ENCODE measurements at places on chromosomes 11 and 22.

- DNase-seq, result no peak
Observed at GRCh38 chr11:124098141-124098540, 17.1 kb upstream of the VWA5A start.

DNA sequence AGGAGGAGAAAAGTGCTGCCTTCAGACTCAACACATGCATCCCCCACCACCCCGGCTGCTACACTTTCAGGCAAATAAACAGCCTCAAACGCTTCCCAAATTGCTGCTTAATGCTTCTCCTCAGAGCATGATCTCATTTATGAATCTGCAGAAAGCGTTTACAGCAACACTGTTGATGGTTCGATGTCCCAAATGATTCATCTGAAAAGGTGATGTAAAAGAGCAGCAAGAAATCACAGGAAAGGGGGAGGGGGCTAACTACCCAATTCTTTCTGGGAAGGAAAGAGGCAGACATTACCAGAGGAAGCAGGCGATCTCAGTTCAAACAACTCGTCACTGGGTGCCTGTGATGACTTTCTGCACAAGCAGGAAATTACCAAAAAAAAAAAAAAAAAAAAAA is 119.6 kb downstream of the TENM4 start:
- peak; percentile 26 for DNase-seq

- no peak for DNase-seq
Observed at GRCh38 chr22:26670459-26670858, 13.1 kb downstream of the MIAT start.

DNA sequence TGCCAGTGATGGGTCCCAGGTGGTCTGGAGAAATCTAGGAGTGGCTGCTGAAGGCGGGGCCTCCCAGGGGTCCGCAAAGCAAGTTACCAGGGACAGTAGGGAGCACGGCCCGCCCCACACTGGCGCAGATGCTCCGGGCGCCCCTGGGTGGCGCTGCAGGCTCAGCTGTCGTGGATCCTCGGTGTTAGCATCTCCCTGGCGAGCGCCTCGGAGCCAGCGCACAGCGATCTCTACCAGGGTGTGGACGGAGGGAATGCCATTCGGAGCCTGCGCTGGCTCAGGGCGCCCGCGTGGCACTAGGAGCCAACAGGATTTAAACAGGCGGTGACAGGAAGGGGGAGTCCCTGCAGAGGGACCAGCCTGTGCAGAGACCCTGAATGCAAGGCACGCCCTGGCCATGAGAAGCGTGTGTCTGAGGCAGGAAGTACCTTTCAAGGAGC is 20.2 kb downstream of the FADS3 start:
- peak; percentile 87 for DNase-seq

DNA sequence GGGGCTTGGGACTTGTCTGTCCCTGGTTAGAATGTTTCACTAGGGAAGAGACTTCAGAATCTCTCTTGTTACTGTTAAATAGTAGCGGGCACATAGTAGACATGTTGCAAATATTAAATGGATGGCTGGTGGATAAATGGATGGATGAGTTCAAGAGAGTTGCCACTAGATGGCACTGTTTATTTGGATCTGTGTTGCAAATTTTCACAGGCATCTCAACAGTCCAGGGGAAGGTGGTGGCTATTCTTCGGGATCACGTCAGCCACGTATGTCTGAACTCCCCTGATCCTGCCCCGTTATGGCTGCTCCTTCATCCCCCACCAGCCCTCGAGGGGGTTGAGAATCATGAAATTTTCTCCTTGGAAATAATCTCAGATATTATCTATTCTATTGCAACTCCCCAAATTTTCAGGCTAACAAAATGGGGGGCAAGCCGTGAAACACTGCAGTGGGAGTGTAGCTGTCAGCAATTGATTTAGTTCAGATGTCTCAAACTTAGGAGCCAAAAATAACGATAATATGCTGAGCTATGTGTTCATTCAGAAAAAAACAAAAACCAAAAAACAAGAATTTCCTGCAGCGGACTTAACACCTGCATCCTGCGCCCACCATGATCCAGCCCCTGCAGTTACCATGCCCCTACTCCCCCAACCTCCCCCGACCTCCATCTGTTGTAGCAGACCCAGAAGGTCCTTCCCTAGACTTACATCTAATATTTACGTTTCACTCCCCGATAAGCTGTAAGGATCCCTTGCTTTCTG is 29.1 kb upstream of the BIRC3 start:
- DNase-seq, result peak; percentile 87

DNA sequence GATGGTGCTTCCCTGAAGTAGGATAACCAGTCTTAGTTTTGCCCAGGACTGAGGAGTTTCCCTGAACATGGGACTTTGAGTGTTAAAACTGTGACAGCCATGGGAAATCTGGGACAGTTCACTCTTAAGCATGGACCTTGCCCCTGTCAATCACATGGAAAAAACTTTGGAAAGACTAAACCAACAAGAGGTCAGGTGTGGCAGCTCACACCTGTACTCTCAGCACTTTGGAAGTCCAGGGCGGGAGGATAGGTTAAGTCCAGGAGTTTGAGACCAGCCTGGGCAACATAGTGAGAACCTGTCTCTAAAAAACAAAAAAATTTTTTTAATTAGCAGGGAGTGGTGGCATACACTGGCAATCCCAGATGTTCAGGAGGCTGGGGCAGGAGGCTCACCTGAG is 3.3 kb upstream of the AMBRA1 start:
- no peak for DNase-seq

DNA sequence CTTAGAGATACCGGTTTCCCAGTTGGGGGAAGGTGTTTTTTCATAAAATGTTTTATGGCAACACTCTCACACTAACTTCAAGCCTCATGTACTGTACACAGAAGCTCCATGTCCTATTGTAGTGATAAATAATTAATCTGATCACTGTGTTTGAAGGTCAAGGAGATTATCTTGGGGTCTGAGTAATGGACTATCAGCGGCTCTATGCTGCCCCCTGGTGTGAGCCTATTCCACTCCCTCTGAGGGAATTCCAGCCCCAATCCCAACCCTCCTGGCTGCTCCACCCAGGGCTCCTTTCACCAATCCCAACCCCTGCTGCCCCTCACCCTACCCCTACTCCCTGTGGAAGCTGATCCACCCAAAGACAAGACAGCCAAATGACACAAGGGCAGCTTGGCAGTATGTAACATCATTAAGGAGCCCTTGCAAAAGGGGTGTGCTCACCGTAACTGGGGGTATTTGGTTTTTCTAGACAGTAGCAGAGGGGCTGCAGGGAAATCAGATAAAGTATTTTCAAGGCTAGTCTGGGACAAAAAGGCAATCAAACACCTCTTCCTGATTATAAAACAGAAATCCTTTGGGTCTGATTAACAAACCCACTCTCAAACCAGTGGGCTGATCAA is 22.3 kb downstream of the HPS4 start:
- peak; percentile 43 for DNase-seq

- DNase-seq, result peak; percentile 61
Observed at GRCh38 chr11:73478737-73479347, 102.6 kb downstream of the RELT start.

DNA sequence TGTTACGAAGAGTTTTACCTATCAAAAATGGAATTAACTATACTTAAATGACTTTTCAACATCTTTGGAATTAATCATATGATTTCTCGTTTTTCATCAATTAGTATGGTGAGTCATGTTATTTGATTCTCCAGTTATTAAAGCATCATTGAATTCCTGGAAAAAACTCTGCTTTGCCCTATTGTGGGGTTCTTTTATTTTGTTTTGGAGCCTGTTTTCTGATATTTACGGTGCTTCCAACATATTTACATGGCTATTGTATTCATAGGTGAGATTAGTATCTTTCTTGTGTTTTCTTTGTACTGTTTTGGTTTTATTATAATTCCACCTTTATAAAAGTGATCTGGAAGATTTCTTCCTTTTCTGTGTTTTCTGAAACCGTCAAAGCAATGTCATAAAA is 902.7 kb downstream of the TBC1D22A start:
- DNase-seq, result no peak

GRCh38 chr11:78269806-78270205 is 81.1 kb downstream of the USP35 start:
- no peak for DNase-seq

- no peak for DNase-seq
Observed at GRCh38 chr11:121654259-121654842, 201.6 kb upstream of the SORL1-AS1 start.

DNA sequence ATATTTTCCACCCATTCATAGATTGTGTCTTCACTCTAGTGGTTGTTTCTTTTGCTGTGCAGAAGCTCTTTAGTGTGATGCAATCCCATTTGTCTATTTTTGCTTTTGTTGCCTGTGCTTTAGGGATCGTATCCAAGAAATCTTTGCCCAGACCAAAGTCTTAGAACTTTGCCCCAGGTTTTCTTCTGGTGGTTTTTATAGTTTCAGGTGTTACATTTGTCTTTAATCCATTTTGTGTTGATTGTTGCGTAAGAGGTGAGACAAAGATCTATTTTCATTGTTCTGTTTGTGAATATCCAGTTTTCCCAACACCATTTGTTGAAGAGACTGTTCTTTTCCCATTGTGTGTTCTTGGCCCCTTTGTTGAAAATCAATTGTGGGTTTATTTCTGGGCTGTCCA is 6.4 kb downstream of the IL10RA start:
- DNase-seq, result no peak

DNA sequence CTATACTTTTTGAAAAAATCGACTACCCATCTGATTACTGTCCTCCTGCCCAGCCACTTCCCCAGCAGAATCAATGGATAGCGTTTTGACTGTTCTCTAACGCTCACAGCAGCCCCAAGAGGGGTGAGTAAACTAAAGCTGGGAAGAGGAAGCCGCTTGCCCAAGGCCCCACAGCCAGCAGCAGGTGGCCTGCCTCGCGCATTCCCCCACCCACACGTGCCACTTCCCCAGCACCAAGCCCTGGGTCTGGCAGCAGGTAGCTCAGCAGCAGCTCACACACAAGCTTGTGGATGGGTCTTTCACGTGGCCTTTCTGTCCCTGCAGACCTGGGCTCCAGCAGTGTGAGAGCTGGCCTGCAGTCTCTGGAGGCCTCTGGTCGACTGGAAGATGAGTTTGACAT is 34.3 kb downstream of the TOM1 start:
- no peak for DNase-seq

GRCh38 chr11:2443881-2444820 is at the start of gene TRPM5:
TSS of gene TRPM5 (minus strand) at chr11:2444514. CDS start at chr11:2423036, 21,478 bp downstream.
- no peak for DNase-seq

- DNase-seq, result no peak
Observed at GRCh38 chr11:61531044-61531443, 22.5 kb downstream of the LRRC10B start.

DNA sequence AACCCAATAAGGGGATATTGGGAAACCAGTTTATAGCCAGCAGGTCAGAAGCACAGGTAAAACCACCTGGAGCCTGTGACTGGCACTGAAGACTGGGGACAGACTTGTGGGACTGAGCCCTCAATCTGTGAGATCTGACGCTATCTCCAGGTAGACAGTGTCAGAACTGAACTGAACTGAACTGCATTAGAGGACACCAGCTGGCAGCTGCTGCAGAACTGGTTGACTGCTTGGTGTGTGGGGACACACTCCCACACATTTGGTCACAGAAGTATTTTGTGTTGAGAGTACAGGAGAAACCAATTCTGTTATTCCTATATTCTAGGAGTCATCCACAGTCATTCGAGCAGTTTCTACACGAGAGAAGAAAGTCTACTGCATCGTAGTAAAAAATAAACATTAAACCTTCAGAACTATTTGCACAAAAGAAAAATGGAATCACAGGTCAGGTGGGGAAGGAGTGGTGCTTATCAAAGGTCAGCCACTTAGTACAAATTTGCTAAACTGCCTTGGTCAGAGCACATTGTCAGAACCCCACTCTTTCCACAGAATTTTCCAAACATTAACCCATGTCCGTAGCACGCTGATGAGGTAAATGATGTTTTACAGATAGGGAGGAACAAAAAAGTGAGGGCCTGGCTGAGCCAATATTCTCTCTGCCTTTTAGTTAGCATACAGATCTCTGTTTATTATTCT is 77.2 kb downstream of the SIK3 start:
- no peak for DNase-seq

DNA sequence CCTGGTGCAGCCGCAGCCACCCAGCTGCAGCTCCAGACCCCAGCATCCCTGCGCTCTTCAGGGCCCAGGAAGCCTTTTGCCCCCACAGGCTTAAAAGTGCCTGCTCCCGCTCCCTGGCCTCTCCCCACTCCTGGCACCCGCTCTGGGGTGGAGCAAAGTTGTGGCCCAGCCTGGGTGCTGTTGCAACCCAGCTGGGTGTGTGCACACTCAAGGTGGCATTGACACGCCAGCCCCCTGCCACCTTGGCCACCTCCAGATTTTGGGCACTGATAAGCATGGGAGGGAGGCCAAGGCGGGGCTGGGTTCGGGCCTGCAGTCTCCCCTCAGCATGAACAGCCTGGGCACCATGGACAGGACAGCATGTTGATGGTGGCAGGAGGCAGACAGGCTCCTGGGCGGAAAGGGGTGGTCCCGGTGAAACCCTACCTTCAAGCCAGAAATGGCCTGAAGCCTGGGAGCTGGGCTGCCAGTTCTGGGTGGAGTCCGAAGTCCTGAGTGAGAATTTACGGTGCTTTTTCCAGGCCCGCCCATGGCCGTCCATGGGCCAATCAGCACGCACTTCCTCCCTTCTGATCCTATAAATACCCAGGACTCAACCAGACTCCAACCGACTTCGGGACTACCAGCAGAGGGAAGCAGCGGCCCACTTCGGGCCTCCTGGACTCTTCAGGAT is 23.6 kb upstream of the RNASEH2C start:
- peak; percentile 59 for DNase-seq

- no peak for DNase-seq
Observed at GRCh38 chr22:28027453-28028448, 108.7 kb upstream of the PITPNB start.

DNA sequence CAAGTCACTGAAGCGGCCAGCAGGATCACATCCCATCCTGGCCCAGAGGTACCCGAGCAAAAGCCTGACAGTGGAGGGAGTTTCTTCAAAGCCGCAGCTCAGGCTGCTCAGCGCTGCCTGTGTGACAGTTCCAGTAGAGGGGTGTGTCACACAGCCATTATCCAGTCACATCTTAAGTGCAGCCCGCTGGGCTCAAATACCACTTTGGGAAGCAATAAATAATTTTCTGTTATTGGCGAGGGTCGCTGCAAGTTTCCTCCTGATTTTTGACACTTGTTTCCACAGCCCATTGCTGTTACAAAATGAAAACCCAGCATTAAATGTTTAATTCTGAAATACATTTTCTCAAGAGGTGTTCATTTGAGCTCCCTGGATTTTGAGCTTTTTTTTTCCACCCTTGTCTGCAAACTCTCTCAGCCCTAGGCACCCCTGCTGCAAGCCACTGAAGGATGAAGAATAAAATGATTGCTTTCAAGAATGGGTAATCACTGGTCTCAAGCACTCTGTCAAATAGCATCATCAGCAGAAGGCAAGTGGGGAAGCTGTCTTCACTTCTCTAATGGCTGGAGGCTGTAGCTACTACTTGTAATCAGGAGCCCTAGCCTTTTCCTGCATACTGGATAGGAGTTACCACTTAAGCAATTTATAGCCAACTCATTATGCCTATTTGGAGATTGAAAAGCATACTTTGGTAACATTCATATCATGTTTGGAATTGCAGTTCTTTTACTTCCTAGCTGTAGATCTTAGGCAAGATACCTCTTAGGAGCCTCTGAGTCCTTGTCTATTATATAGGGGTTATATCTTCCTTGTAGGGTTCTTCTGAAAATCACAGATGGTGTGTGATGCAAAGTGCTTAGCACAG is 373.7 kb downstream of the METTL15 start:
- no peak for DNase-seq

Data from cardiac fibroblast (primary cell).